CD4-positive, alpha-beta T cell treated with Interleukin-10 for 1 hour (primary cell): ENCODE measurements at places on chromosomes 13 and 19.

DNA sequence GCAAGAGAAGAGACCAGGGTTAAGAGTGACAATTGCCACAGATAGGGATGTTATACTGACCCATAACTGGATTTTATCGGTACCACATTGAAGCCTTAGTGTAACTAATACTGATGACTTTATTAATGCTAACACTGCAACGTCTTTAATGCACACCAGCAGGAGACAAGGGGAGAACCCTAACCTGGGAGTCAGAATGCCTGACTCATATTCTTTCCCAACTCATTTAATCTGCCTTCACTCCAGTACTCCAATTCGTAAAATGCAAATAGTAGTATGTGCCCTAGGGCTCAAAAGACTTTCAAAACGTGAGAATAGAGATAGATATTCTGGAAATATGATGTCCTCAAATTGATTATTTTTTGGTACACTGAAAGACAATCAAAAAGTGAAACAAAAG, 62.4 kb downstream of the GPC6 start:
- DNase-seq: no peak

DNA sequence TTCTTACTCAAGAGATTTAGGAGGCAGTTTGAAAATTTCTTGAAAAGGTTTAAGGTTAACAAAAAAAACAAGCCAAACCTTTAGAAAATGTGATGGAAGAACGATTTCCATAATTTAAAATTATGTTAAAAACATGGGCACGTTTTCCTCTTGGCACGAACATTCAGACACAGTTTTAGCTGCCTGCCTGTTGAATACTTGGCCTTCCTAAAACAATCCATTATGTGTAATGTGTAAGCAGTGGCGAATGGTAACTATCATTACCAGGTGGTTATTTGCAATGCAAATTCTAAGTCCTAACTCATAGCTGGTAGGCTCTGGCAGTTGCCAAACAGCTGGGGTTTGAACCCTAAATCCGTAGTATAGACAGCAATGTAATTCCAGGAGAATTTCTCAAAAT, 1425.7 kb upstream of the SLC10A2 start:
- no peak for DNase-seq

- DNase-seq: peak; percentile 62
These were observed 32.3 kb upstream of the FGF9 start for GRCh38 chr13:21638319-21639282.

GRCh38 chr19:8335343-8336071, 7.6 kb downstream of the KANK3 start:
- peak; percentile 25 for DNase-seq

DNA sequence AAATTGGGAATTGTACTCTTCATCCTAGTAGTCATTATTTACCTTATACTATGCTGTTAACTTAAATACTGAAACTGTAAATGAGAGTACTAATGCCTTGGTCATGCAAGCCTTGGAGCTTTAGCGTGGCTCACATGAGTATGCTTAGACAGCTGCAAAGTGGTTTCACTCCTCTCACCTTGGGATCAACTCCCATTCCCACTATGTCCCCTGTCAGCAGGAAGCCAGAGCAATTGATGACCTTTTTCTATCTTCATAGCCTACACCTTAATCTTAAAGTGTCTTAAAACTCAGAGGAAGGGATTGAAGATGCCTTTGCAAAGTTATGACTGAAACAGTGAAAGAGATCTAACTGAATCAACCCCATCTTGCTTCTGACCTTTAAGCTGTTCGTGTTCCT, 33.2 kb upstream of the CEACAM8 start:
- DNase-seq: no peak

GRCh38 chr13:30373727-30374126, 48.6 kb upstream of the UBE2L5 start:
- DNase-seq: peak; percentile 61

DNA sequence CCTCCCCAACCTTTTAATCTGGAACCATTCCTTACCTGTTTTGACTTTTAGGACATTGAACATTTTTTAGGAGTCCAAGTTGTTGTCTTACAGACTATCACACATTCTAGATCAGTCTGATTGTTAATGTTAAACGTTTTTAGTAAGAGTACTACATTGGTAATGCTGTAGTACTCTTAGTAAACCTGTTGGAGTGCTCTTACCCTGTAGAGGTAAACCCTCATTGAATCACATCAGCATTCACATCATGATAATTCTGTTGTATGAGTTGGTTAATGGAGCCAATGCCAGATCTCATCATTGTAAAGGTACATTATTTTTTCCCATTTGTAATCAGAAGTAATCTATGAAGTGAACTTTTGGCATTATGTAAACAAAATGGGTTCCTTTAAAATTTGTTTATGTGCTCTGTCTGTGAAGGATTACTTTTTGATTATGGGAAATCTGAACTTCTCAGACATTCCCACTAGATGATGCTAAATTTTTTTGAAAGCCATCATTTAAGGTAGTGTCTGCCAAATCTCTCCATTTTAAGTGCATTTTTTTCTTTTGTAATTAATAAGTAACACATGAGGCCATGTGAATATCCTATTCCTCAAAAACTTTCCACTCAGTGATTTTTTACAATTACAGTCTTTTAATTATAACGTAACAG, 55.2 kb downstream of the VWA8 start:
- peak; percentile 47 for DNase-seq
